T-helper 17 cell (primary cell): ENCODE measurements at places on chromosomes 3 and 15. TPM values are rescaled to one million over a fixed set of nuclear protein-coding genes. Genes with fewer than 3 reads are reported as not detected.
A peak's percentile ranks its signal among the peaks of the same experiment; 100 is the strongest.

The MAN2A2 gene
- 159 TPM for total RNA-seq

The PLSCR5 gene
- total RNA-seq: not detected

The PLA2G4E gene
- total RNA-seq: not detected

The USP13 gene
- 7.9 TPM for total RNA-seq

The DUOXA2 gene
- not detected for total RNA-seq

- no peak for DNase-seq
- peaks cover 16% of the 10 kb centered on the region for H3K4me1 ChIP-seq
- no peaks in the 10 kb centered on the region for H3K36me3 ChIP-seq
These were observed 25.6 kb downstream of the CEP19 start for GRCh38 chr3:196686436-196686835.

GRCh38 chr3:10674578-10674977, 141.4 kb upstream of the SLC6A11 start:
- H3K4me3 ChIP-seq: no peak overlapping the region
- peaks cover 2% of the 10 kb centered on the region for H3K36me3 ChIP-seq
- DNase-seq: no peak
- no peak overlapping the region for H3K27ac ChIP-seq

- H3K4me1 ChIP-seq: peaks cover 19% of the 10 kb centered on the region
- peaks cover 17% of the 10 kb centered on the region for H3K36me3 ChIP-seq
- no peak overlapping the region for H3K27ac ChIP-seq
- DNase-seq: no peak
- H3K4me3 ChIP-seq: no peak overlapping the region
- no peaks in the 10 kb centered on the region for H3K27me3 ChIP-seq
These were observed 16.4 kb downstream of the CLK3 start for GRCh38 chr15:74631935-74632560.

DNA sequence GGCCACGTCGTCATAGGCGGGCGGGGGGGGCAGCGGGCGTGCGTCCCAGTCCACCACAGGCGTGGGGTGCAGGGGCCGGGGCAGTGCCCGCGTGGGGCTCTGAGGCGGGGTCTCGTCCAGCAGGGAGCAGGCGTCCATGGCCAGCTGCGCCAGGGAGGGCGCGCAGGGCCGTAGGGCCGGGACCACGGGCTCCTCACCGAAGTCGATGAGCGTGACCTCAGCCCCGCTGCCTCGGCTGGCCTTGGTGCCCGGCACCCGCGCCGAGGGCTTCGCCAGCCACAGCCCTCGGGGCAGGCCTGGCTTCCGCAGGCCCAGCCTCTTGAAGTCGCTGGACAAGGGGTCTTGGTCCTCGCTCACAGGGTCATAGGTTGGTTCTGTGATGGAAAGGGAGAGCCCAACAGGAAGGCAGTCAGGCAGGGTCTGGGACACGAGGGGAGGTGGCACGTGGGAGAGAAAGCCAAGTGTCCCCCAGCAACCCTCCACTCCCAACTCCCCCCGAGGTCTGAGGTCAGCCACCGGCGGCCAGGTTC, 40.0 kb downstream of the TNK2 start:
- H3K4me3 ChIP-seq: no peak overlapping the region
- DNase-seq: no peak
- H3K27ac ChIP-seq: no peak overlapping the region
- peaks cover 3% of the 10 kb centered on the region for H3K4me1 ChIP-seq
- peaks cover 2% of the 10 kb centered on the region for H3K36me3 ChIP-seq

- H3K36me3 ChIP-seq: peaks cover 2% of the 10 kb centered on the region
- H3K4me1 ChIP-seq: peaks cover 2% of the 10 kb centered on the region
- no peak overlapping the region for H3K27ac ChIP-seq
- no peak overlapping the region for H3K4me3 ChIP-seq
- no peak for DNase-seq
These were observed 2.3 kb upstream of the ANKRD63 start for GRCh38 chr15:40285151-40285550.

- no peak for DNase-seq
- H3K4me1 ChIP-seq: no peaks in the 10 kb centered on the region
- H3K27me3 ChIP-seq: peaks cover 6% of the 10 kb centered on the region
- H3K36me3 ChIP-seq: no peaks in the 10 kb centered on the region
These were observed 31.6 kb upstream of the GNB4 start for GRCh38 chr3:179482857-179483256.

- peaks cover 11% of the 10 kb centered on the region for H3K27me3 ChIP-seq
- DNase-seq: no peak
- H3K4me1 ChIP-seq: no peaks in the 10 kb centered on the region
- H3K36me3 ChIP-seq: no peaks in the 10 kb centered on the region
These were observed 58.1 kb upstream of the SLC25A36 start for GRCh38 chr3:140883428-140884040.

GRCh38 chr3:128285042-128285966, 132.0 kb downstream of the EEFSEC start:
- no peaks in the 10 kb centered on the region for H3K27me3 ChIP-seq
- H3K27ac ChIP-seq: no peak overlapping the region
- peaks cover 9% of the 10 kb centered on the region for H3K36me3 ChIP-seq
- no peak for DNase-seq

GRCh38 chr15:67838789-67839332, 984 bp downstream of the RNU6-1 start:
- H3K27ac ChIP-seq: peak overlapping the region; percentile 100
- peaks cover 38% of the 10 kb centered on the region for H3K4me1 ChIP-seq
- H3K27me3 ChIP-seq: peaks cover 27% of the 10 kb centered on the region
- H3K36me3 ChIP-seq: peaks cover 7% of the 10 kb centered on the region
- peak overlapping the region; percentile 28 for H3K4me3 ChIP-seq

DNA sequence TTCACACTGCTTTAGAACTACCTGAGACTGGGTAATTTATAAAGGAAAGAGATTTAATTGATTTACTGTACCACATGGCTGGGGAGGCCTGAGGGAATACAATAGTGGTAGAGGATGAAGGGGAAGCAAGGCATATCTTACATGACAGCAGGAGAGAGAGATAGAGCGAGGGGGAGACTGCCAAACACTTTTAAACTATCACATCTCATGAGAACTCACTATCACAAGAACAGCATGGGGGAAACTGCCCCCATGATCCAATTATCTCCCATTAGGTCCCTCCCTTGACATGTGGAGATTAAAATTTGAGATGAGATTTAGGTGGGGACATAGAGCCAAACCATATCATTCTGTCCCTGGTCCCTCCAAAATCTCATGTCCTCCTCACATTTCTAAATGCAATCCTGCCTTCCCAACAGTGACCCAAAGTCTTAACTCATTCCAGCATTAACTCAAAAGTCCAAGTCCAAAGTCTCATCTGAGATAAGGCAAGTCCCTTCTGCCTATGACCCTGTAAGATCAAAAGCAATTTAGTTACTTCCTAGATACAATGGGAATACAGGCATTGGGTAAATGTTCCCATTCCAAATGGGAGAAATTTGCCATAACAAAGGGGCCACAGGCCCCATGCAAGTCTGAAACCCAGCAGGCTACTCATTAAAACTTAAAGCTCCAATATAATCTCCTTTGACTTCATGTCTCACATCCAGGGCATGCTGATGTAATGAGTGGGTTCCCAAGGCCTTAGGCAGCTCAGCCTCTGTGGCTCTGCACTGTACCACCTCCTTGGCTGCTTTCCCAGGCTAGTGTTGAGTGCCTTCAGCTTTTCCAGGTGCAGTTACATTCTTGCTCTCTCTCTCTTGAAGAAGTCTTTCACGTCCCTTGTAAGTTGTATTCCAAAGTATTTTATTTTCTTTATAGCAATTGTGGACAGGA, 481.7 kb upstream of the TGFBR2 start:
- DNase-seq: no peak
- H3K4me3 ChIP-seq: no peak overlapping the region
- H3K36me3 ChIP-seq: peaks cover 2% of the 10 kb centered on the region
- H3K4me1 ChIP-seq: no peaks in the 10 kb centered on the region
- H3K27me3 ChIP-seq: peaks cover 9% of the 10 kb centered on the region
